ENCODE measurements at places on chromosomes 3 and 15.

- no peak for DNase-seq
Observed at GRCh38 chr3:7484636-7485035, 623.7 kb downstream of the GRM7 start.

DNA sequence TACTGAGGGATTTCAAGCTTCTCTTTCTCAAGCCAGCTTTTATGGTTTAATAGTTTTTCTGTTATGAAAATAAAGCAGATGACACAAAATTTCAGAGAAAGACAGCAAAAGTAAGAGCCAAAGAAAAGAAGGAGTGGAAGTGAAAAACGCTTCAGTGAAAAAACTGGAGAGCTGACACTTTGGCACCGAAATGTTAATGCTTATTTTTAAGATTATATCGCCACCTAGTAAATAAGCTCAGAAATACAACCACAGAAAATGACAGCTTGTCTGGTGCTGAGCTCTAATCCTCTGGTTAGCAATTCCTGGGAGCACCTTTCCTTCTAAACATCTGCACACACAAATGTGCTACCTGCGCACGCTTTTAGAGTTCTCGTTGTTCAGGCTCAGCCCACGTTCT is 101.6 kb downstream of the ZPLD1 start:
- no peak for DNase-seq

- no peak for DNase-seq
Observed at GRCh38 chr3:192830291-192831110, 87.2 kb downstream of the MB21D2 start.

DNA sequence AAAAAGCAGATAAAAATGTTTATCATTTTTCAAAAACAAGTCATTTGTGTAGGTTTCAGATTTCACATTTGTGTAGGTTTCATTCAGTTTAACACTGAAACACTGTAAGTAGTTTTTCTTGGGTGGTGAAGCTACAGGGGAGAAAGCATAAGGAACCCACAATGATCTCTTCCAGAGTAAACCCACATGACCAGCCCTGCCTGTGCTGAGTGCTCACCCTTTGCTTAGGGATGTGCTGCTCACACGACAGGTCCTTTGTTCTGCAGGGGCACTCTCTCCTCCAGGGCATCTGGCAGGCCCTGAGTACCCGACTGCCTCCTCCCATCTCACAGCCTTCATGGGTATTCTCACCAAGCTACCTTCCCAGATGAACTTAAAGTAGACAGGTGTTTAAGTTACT is 28.9 kb downstream of the ZXDC start:
- no peak for DNase-seq

- no peak for DNase-seq
Observed at GRCh38 chr3:176798680-176799079, 398.6 kb downstream of the TBL1XR1 start.

GRCh38 chr15:38053205-38053604 is 118.8 kb downstream of the TMCO5A start:
- DNase-seq: no peak

DNA sequence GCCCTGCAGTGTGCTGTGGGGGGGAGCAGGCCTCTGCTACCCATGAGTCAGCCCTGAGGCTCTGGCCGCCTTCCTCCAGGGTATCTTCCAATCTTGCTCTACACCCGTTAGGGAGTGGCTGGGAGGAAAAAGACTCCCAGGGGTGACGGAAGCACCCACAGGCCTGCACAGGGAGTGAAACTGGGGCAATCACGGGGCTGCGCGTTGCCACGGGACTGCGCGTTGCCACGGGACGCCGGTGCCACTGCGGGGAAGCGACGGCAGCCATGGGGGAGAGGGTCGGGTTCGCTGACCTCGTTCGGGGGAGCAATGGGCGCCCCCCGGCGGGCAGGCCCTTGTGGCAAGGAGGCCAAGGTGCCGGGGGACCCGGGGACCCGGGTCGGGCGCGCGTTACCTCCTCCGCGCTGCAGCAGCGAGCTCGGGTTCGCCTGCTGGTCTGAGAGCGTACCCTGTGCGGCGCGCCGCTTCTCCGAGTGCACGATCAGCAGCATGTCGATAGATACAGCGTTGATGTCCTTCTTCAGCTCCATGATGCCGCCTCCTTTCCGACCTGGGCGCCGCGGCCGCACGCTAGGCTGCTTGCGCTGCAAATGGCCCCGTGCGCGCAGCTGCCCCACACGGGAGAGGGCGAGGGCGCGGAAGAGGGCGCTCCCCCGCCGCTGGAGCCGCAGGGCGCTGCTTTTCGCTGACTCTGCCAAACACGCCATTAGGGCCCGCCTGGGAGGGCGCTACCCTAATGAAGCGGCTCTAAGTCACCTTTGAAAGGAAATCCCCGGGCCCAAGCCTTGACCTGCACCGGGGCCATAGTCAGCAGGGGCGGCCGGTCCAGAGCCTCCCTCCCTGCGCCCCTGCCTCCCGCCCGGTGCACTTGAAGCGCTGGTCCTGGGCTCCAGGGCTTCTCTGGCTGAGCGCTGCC is at the start of gene KY:
KY (minus strand) TSS at position 592 of the 916 bp plus-strand sequence; CDS start at position 530, 62 bp downstream.
- no peak for DNase-seq

- no peak for DNase-seq
Observed at GRCh38 chr15:72173864-72174550, 23.6 kb downstream of the GRAMD2A start.

- peak; percentile 38 for DNase-seq
Observed at GRCh38 chr15:94206463-94207167, 24.7 kb upstream of the MCTP2 start.

GRCh38 chr3:13621381-13622221 is 72.7 kb downstream of the FBLN2 start:
- peak; percentile 50 for DNase-seq

- no peak for DNase-seq
Observed at GRCh38 chr15:99564221-99565048, 1.3 kb upstream of the MEF2A start.

GRCh38 chr3:66259566-66260255 is 38.9 kb downstream of the SLC25A26 start:
- no peak for DNase-seq

DNA sequence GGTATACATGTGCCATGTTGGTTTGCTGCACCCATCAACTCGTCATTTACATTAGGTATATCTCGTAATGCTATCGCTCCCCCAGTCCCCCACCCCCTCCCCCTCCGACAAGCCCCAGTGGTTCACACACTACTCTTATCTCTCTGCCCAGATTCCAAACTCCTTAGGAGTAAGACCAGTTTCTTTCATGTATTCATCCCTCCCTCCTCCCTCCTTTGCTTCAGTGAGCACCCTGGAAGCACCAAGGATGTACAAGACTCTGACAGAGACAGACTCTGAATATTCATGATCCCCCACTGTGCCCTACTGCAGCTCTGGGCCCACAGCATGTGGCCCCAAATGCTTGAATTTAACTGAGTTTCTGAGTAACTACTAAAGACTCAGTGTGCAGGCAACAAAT is 113.8 kb upstream of the RAD18 start:
- no peak for DNase-seq

- DNase-seq: no peak
Observed at GRCh38 chr3:88291486-88291885, 141.7 kb downstream of the C3orf38 start.

DNA sequence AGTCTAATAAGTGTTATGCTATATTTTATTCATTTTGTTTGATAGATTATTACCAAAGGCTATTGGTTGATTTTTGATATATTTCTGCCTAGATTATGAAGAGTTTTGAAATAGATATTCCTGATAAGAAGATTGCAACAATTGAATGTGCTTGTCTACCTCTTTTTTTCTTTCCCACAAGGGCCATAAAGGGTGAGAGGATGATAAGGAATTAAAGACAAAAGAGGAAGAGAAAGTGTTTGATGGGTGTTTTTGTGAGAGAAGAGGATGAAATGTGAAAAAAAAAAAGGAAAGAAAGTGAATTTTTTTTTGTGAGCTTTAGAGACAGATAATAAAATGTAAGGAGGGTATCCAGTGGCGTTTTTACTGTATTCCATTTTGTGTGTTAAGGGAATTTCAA is 244.4 kb downstream of the CHST2 start:
- DNase-seq: no peak

- no peak for DNase-seq
Observed at GRCh38 chr3:193665370-193665989, 72.5 kb downstream of the OPA1 start.

- no peak for DNase-seq
Observed at GRCh38 chr3:60000311-60001105, 950.7 kb upstream of the CFAP20DC start.

GRCh38 chr3:10955711-10956453 is 36.7 kb upstream of the SLC6A1 start:
- no peak for DNase-seq

DNA sequence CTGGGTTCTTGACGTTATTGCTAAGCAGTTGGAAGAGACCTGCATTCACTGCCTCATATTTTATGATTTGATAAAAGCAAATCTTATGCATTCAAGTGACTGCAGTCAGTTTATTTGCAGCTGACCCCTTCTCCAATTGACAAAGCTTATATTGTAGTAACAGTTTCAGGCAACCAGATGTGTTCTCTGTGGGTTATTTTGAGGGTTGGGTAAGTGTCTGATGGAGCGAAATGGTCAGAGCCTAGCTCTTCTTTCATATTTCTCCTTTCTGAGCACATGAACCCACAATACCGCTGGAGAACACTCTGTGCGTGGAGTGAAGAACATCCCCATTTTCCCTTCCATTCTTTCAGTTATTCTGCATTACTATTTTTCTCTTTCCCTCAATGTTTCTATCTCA is 125.8 kb upstream of the KCNH8 start:
- DNase-seq: no peak

- no peak for DNase-seq
Observed at GRCh38 chr3:159007331-159007730, 205.5 kb downstream of the MFSD1 start.

DNA sequence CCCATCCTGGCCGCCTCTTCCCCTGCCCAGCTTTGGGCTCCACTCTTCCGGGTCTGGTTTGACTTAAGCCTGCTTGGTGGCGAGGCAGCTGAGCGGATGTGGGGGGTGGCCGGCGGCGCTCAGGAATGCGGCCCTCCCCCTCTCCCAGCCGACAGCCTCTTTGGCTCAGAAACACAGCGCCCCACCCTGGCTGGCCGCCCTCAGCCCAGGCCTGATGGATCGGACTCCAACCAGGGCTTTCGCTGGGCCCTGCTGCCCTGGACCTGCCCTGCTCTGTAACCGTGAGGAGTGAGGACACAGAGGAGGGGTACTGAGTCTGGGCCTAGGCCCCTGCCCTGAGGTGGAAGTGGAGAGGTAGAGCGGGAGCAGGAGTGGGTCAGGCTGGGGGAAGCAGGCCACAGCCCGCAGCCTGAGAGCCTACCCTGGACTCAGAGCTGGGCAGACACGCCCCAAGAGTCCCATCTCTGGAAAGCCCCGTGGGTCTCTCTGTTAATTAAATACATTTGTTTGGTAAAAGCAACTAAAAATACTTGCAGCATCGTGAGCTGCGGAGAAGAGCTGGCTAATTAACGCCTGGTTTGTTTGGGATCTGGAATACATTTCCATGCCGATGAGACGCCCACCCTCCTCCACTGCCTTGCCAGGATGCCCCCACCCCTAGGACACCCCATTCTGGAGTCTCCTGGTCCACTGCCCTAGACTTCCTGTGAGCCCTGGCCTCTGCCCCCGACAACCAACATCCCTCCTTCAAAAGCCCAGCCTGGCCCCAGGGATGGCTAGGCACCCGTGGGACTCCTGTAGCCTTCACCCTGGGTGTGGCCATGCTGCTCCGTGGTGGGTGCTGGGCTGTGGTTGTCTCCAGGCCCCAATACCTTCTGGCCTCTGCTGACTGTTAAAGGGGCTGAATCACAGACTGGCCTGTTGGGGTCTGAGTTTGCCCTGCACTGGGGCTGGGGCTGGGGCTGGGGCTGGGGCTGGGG is 19.6 kb downstream of the PLXNA1 start:
- no peak for DNase-seq

DNA sequence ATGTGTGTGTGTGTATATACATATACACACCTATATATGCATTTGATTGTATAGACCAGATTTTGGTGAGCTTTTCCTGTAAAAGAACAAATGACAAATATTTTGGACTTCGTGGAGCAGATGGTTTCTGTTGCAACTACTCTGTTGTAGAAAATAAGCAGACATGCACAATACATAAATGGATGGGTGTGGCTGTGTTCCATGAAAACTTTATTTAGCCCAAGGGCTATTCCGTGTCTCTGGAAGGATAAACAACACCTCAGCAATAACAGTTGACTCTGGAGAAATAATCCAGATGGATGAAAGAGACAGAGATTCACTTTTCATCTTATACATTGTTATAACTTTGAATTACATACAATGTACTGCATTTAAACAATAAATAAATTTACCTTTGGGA is 441.4 kb downstream of the CNTN3 start:
- no peak for DNase-seq

DNA sequence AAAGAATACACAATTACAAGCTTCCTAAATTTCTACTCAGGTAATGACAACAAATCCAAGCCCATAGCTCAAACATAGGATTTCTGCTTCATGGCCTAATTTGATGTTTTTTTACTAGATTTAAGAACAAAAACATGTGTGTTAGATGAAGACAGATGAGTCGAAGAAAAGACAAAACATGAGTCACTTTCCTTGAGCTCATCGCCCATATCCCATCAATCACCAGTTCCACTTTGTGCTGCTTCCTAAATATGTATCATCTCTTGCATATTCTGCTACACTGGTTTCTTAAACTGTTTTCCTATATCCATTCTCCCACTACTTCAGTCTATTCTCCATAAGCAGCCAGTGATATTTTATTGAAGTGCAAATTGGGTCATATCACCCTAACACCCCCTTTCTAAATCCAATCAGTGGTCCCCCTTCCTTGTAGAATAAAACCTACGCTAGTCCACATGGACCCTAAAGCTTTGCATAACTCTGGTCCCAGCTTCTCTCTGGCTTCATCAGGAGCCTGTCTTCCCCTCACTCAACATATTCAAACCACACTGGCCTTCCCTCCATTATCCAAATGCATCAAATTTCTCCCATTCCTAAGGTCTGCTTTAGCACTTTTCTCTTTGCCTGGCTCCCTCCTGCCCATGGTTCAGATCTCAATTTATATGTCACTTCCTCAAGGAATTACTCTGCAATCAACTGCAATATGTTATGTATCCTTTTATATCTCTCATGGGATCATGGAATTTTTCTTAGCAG is 1033.9 kb downstream of the FHIT start:
- no peak for DNase-seq

DNA sequence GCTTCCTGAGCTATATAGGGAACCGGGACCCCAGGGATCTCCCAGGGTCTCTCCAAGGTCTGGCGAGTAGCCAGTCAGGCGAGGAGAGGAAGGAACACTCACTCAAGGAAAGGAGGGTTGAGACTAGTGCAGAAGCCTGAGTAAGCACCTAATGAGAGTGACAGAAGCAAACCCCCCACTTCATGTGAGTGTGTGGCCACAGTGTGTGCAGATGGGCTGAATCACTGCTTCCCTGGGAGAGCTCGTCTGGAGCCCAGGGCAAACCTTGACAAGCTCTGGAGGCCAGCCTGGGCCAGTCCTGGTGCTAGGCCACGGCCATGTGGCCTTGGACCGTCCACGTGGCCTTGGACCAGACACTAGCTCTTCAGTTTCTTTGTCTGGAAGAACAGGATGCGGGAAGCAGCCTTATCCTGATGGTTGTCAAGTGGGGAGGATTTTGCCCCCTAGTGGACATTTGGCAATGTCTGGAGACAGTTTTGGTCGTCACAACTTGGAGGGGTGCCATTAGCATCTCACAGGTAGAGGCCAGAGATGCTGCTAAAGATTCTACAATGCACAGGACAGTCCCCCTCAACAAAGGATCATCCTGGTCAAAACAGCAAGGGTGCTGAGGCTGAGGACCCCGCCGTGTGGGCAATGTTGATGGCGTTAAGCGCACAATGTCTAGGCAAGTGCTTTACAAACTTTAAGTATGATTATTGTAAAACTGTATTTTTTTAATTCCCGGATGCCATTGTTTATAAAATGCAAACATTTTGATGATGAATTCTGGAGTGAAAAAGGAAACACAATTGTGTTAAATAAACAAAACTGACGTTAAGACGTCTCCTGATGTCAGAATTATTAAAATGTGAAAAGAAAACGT is 34.8 kb upstream of the CTSH start:
- peak; percentile 41 for DNase-seq

All from activated naive CD8-positive, alpha-beta T cell treated with anti-CD3 and anti-CD28 coated beads, Interleukin-2, amount 50 U/mL, for 24 hours (primary cell).